ENCODE measurements at places on chromosomes 4 and X. TPM values are rescaled to one million over a fixed set of nuclear protein-coding genes. Genes with fewer than 3 reads are reported as not detected.

TRO gene
- total RNA-seq = not detected

INTU gene
- 4.8 TPM for total RNA-seq

NCAPG gene
- total RNA-seq = 26.9 TPM

NDP gene
- total RNA-seq = 1.5 TPM

PCDH11X gene
- total RNA-seq = not detected

CYLC1 gene
- total RNA-seq = not detected

LRRC66 gene
- total RNA-seq = not detected

TMEM128 gene
- 15.1 TPM for total RNA-seq

FGF5 gene
- total RNA-seq = 0.50 TPM

SMIM31 gene
- 1.9 TPM for total RNA-seq

KCND1 gene
- total RNA-seq = 9.7 TPM

DNA sequence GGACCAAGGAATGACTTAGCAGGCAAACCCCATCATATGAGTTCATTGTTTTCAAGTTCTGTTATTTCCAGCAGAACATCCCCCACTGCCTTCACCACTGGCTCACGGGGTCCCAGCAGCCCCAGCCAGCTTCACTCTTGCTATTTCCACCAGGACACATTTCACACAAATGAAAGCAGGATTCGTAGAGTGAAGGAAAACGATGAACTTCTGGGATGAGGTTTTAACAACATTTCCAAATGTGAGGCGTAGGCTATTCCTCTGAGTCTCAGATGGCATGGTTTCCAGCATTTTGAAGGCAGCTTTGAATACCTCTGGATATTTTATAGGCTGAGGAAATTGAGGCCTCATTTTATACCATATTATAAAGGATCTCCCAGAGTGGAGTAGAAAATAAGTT is 32.9 kb upstream of the EGFL6 start:
- no peak for DNase-seq

DNA sequence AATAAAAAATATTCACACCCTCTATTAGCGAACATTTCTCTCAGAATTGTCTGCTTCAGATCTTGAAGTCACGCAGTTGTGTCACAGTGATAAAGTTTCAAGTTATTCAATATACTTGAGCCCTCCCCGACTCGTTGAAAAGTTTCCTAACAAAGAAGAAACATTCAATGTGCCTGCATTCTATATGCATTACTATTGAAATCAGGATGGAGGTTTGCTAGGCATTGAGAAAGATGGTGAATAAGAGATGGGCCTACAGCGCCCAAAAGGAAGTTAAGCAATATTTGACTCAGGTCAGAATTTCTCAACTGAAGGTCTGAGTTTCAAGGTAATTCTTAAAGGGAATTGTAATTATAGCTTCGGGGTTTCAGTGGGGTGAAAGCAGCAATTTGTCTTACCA is 6.1 kb downstream of the TCEANC start:
- no peak for DNase-seq

DNA sequence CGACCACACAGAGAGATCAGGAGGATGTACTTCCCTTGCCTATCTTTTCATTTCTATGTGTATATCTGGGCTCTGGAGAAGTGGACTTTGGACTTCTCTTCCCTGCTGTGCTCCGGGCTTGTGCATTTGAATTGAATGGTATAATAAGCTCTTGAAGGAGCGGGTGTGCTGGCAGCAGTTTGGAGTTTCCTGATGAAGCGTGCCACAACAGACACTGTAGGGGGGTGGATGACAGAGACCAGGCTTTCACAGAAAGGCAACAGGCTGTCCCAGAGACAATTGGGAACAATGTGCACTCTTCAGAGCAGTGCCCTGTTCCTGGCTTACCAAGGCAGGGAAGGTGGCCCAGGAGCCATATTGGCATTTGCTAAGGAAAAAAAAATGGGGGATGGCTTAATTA is 170.1 kb downstream of the FRMPD4 start:
- DNase-seq = no peak

- no peak for DNase-seq
Observed at GRCh38 chr4:151770154-151770553, 9.3 kb upstream of the GATB start.

- no peak for DNase-seq
Observed at GRCh38 chr4:37917388-37917787, 26.5 kb downstream of the TBC1D1 start.

- no peak for DNase-seq
Observed at GRCh38 chr4:155948541-155948940, 5.1 kb downstream of the CTSO start.

DNA sequence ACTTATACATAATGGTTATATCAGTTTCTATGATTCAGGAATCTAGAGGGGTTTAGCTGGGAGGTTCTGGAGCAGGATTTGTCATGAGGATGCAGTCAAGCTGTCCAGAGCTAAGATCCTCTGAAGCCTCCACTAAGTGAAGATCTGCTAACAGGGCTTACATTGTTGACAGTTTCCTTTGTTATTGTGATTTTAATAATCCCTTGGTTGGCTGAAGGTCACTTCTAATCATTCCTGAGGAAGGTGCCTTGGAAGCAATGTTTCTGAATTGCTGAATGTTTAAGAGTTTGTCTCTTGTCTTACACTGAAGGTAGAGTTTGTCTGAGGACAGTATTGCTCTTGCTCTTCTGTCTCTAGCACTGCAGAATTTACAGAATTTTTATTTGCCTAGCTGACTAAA is 41.3 kb downstream of the BANK1 start:
- DNase-seq = no peak

DNA sequence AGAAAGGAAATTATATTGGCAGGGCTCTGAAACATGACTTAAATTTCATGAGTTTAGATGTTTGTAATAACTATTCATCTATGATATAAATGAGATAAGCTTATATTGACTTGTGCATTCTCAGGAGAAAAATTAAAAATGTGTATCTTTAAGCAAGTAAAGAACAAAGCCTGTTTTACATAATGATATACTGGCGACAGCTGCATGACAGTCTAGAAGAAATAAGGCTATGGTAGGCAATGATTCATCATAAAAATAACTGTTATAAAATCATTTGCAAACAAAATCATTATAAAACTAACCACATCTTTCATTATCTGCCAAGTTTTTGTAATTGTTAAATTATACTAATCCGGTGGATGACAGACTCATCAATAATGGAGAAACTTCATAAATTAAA is 188.1 kb downstream of the ADAM29 start:
- DNase-seq = no peak

DNA sequence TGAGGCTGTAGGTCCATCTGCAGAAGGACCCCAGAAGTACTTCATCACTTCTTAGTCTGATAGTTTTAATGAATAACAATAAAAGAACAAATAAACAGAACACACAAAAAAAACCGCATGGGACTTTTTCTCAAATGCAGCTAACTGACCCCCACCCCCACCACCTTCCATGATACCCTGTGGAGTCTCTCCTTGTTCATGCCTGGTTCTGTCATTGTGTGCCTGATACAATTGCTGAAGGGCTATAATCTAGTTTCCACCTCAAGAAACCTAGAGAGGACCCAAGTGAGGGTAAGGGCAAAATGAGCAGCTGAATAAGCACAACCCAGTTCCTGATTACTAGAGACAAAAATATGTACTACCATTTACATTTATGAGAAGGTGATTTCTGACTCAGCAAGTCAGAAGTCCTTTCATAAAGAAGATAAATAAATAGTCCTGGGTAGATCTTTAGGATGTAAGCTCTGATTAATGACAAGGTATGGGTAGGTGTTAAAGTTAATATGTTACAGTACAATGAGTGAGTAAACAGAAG is 155.1 kb downstream of the TMA16 start:
- DNase-seq = no peak

DNA sequence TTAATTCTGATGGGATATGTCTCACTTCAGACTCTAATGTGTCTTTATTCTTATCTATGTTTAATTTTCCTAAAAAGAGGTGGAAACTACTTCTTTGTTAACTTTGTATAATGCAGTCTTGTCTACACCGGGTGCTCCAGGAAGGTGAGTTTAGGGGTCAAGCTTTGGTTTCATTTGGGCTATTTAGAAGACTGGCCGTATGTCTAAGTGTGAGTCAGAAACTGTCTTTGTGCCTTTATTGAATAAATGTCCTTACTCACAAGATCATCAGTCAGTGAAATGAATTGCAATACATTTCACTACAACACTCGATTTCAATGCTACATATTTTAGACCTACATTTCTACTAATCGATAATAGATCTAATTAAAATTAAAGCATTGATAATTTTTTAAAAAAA is 56.2 kb downstream of the PROM1 start:
- no peak for DNase-seq

DNA sequence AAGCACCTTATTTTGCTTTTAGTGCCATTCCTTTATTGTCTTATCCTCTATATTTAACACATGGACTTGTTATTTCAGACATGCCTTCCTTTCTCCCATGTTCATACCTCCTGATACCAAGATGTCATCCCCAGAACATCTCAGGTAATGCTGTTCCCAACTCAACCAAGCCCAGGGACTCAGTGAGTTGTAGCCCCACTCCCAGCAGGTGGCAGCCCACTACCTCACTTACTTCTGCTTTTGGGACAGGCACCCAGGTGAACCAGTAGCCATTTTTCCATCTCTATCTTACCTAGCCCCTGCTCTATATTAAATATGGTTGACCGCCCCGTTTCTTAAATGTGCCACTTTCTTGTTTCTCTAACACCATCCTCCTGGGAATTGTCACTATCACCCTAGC is 199.0 kb downstream of the DCHS2 start:
- DNase-seq = peak; percentile 4

DNA sequence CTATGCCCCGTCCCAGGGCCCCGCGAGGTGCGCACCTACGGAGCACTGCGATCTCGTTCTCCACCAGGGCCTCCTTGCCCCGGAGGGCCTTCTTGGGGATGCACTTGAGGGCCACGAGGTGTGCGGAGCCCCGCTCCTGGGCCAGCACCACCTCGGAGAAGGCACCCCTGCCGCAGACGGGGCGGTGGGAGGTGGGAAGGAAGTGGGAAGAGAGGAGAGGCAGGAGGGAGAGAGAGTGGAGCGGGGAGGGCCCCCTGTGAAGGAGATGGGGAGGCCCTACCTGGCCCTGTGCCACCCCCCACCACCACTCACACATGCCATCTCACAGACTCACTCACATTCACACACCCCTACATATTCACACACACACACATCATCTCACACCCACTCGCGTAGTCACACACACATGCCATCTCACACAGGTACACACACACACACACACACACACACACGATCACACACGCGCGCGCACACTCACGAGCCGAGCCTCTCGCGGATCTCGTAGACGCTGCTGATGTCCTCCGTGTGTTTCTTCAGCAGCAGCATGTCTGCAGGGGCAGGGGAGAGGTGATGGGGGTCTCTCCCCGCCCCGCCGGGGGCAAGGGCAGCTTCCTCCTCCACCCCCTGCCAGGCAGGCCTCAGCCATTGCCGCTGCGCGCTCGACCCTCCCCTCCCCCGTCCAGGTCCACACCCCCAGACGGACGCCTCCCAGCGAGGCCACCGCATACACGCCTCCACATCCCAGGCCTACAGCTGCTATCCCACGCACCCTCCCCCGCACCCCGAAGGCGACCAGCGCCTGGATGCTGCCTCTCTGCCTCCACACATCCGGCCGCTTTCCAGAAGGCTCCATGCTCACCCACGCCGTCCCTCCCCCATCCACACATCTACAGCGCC is 834 bp downstream of the PNCK start:
- no peak for DNase-seq

DNA sequence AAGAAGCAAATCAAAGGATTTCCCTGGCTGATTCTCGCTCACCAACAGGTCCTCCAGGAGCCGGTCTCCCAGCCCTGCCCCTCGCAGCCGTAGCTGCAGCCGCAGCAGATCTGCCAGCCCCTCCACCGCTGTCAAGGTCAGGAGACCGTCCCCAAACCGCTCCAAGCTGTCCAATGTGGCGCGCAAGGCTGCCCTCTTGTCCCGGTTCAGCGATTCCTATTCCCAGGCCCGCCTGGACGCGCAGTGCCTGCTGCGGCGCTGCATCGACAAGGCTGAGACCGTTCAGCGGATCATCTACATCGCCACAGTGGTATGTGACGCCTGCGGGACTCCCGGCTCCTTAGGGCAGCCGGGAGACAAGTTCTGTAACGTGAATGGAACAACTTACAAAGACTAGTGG is 25.6 kb downstream of the SPATA18 start:
- no peak for DNase-seq

DNA sequence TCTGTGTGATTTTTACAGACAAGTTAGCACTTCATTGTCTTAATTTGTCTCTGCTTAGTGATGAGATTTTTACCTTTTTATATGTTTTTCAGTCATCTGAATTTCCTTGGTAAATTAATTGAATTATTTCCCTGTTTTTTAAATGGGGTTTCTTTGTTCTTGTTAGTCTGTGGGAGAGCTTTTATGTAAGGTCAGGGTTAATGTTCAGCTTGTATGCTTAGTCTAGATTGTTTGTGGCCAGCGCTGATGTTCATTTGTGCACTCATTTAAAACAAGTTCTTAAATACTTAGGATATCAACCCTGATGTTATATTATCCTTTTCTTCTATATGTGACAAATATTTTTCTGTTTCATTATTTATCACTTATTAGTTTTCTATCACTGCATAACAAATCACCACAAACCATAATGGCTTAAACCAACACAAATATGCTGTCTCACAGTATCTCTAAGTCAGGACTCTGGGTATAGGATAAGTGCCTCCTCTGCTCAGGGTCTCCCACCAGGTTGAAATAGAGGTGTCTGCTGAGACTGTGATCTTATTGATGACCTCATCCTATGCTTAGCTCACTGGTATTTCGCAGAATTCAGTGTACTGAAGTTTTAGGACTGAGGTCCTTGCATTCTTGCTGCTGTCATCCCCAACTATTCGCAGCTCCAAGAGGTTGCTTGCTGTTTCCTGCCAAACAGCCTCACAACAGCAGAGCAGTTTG is 53.2 kb downstream of the ATP10D start:
- no peak for DNase-seq

DNA sequence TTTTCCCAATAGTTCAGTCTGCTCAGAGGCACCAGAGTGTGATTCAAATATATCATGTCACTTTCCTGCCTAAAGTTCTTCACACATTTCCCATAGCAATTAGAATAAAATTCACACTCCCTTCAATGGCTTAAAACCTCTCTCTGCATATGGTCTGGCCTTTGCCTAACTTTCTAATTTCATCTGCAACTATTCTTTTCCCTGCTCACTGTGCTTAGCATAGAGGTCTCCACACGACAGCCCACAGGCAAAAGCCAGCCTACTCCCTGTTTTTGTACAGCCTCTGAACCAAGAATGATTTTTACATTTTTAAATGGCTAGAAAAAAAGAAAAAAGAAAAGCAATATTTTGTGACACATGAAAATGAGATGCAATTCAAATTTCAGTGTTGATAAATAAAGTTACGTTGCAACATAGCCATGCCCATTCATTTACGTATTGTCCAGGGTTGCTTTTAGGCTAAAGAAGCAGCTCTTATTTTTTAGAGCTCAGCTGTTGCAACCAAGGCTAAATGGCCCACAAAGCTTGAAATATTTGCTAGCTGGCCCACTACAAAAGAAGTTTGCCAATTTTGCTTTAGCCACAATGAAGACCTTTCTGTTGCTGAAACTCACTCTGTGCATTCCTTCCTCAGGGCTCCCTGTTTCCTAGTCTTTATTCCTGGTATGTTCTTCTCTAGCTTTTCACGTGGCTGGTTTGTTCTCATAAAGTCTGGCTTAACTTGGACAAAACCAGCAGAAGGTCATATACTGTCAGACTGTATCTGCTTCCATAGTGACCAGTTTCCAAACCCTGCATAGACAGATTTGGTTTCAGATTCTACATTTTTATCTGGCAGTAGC is 26.6 kb upstream of the IRF2 start:
- DNase-seq = no peak

GRCh38 chr4:23105759-23106370 is 413.1 kb downstream of the GBA3 start:
- peak; percentile 5 for DNase-seq

GRCh38 chr4:109548655-109549054 is 11.4 kb upstream of the MCUB start:
- DNase-seq = no peak
